ENCODE measurements at places on chromosomes 6 and 20. TPM values are rescaled to one million over a fixed set of nuclear protein-coding genes. Genes with fewer than 3 reads are reported as not detected.

GRCh38 chr20:45896641-45897161, 5.6 kb downstream of the CTSA start:
- no peak for DNase-seq
- H3K4me3 ChIP-seq: no peak overlapping the region
- peaks cover 84% of the 10 kb centered on the region for H3K36me3 ChIP-seq
- H3K27ac ChIP-seq: no peak overlapping the region

DNA sequence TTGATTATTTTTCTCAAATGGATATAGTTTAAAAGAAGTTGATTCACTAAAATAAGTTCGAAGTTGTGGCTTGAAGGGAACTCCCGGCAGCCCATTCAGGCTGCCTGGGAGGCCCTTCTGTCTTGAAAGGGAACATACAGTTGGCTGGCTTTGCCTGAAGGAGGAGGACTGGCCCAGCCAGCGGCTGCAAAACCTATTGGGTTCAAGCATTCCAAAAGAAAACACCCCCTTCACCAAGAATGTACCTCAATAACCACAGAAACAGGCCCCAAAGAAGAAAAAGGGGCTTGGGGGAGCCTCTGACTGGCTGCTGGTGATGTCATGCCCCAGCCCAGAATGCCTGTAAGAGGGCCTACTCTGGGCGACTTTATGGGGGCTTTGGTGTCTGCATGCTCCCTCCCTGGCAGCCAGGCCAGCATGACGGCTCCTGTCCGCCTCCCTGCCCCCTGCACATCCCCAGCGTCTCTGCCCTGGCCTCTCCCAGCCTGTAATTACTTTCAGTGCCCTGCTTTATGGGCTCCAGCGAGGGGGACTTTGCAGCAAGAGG, 36.5 kb downstream of the MAFB start:
- no peak overlapping the region for H3K27ac ChIP-seq
- no peak overlapping the region for H3K4me3 ChIP-seq
- H3K27me3 ChIP-seq: no peaks in the 10 kb centered on the region
- no peak for DNase-seq

DNA sequence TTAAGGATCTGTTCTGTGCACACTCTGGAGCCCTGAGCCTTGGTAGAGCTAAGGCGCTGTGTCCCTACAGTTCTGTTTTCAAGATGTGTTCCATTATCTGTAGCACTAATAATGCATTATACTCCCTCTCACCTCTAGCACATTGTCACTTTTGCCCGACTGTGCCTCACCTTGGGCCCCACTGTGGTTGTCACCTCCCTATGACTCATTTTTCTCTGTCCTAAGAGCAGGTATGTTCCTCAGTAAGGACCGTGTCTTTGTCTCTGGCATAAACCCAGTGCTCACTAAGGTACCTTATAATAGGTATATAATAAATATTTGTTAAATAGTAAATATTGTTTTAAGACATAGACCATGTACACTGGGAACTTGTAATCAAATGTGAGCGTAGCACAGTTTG, 942.5 kb upstream of the CITED2 start:
- no peak overlapping the region for H3K27ac ChIP-seq
- no peak overlapping the region for H3K4me3 ChIP-seq
- no peak for DNase-seq
- H3K36me3 ChIP-seq: no peaks in the 10 kb centered on the region

DNA sequence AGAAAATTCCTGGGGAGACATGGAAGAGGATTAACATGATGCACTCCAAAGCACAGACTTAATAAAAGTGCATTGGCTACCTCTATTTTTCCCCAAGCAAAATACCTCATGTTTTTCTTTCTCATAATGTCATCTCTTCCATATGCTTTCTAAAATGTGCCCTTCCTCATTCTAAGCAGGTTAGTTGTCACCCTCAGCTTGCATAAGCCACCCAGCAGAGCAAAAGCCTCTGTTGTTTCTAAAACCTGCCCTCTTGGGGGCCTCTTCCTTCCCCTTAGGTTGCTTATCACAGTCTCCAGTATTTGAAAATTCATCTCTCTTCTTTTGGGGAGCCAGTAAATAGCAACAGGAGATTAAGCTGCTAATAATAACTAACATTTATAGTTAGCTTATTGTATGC, 183.6 kb upstream of the FLRT3 start:
- no peak overlapping the region for H3K27ac ChIP-seq
- H3K36me3 ChIP-seq: no peaks in the 10 kb centered on the region
- H3K4me1 ChIP-seq: no peaks in the 10 kb centered on the region
- DNase-seq: no peak
- H3K4me3 ChIP-seq: no peak overlapping the region

- H3K4me3 ChIP-seq: no peak overlapping the region
- H3K36me3 ChIP-seq: no peaks in the 10 kb centered on the region
- no peak overlapping the region for H3K27ac ChIP-seq
- DNase-seq: no peak
- H3K4me1 ChIP-seq: no peaks in the 10 kb centered on the region
Observed at GRCh38 chr20:12072221-12072953, 154.7 kb downstream of the BTBD3 start.

Gene PPP1R3G
- 0.55 TPM for total RNA-seq

Gene SLC17A1
- not detected for total RNA-seq

Gene CD109
- 48.2 TPM for total RNA-seq

Measured in suprapubic skin (tissue), 4 donors.